Progenitor cell of endocrine pancreas (in vitro differentiated cells): ENCODE measurements at places on chromosomes 16 and 17. TPM values are rescaled to one million over a fixed set of nuclear protein-coding genes. Genes with fewer than 3 reads are reported as not detected.

DNA sequence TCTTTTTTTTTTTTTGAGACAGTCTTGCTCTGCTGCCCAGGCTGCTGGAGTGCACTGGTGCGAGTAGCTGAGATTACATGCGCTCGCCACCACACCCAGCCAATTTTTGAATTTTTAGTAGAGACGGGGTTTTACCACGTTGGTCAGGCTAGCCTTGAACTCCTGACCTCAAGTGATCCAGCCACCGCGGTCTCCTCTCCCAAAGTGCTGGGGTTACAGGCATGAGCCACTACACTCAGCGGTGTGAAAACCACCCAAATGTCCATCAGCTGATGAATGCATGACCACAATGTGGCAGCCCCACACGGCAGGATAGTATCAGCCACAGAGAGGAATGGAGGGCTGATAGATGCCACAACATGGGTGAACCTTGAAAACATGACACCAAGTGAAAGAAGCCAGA, 2.1 kb downstream of the P2RX5 start:
- DNase-seq, result no peak

DNA sequence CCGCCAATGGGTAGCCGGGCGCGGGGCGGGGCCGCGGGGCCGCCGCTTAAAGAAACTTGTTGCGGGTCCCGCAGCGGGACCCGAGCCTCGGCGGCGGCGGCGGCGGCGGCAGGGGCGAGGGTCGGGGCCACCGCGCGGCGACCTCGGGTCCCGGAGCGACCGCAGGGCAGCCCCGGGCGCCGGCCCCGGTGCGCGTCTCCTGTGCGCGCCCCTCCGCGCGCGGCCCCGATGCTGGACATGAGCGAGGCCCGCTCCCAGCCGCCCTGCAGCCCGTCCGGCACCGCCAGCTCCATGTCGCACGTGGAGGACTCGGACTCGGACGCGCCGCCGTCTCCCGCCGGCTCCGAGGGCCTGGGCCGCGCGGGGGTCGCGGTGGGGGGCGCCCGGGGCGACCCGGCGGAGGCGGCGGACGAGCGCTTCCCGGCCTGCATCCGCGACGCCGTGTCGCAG, at the start of gene SOX8:
Gene SOX8, plus strand, starts transcription at position 76 of the 450 bp plus-strand sequence. Its CDS starts 153 bp downstream, at position 229.
- DNase-seq, result no peak

DNA sequence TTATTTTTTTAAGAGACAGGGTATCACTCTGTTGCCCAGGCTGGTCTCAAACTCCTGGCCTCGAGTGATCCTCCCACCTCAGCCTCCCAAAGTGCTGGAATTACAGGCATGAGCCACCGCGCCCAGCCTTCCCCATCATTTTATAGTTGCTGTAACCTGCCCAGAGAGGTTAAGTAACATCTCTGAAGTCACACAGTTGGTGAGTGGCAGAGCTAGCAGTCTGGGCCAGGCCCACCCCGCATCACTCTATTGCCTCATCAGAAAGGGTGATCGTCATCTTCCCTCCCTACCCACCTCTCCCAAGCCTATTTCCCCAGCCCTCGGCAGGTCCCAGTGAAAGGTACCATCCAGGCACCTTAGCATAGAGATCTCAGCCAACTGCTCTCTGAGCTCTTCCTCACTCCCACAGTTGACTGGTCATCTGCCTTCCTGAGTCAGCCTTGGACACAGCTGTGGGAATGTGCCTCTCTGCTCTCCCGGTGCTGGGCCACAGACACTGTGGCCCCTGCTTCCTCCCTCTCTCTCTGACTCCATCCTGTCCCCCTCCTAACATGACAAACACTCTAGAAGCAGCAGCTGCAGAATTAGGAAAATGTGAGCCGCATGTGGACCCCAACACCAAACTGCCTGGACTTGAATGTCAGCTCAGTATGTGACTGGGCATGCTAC, 57.1 kb downstream of the SCNN1B start:
- no peak for DNase-seq

GRCh38 chr17:48150597-48151001, 43.0 kb downstream of the SNX11 start:
- DNase-seq, result no peak

DNA sequence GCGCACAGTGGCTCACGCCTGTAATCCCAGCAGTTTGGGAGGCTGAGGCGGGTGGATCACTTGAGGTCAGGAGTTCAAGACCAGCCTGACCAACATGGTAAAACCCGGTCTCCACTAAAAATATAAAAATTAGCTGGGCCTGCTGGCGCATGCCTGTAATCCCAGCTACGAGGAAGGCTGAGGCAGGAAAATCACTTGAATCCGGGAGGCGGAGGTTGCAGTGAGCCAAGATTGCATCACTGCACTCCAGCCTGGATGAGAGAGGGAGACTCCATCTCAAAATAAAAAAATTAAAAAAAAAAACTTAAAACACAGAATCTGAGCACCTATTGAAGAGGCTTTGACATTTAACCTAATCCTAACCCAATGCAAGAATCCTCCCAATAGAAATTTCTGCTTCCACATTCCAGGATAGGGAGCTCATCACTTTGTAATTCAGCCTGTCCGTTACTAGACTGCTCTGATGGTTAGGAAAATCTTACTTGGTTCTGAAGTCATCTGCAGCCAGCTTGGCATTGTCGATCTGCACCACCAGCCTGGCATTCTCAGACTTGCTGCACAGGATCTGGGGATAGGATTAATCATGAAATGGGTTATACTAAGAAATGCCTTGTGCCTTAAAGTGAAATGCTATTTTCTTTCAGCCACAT, 2.1 kb downstream of the KRT33B start:
- DNase-seq, result no peak

GRCh38 chr16:58125781-58126335, 3.3 kb downstream of the CFAP20 start:
- DNase-seq, result no peak

- DNase-seq, result no peak
Observed at GRCh38 chr17:14972844-14973243, 292.3 kb downstream of the PMP22 start.

Gene UBE2G1
- total RNA-seq, result 82.6 and 87.8 TPM in 2 replicates

Gene RDM1
- total RNA-seq, result 4.2 and 4.8 TPM in 2 replicates

Gene LRRC37A2
- total RNA-seq, result 22.4 and 26.2 TPM in 2 replicates

Gene AANAT
- total RNA-seq, result 0.40 TPM in 1 of 2 replicates, not detected in the other

Gene DHRS7C
- not detected in 2 replicates for total RNA-seq
